ENCODE measurements at places on chromosomes 12 and 14.

DNA sequence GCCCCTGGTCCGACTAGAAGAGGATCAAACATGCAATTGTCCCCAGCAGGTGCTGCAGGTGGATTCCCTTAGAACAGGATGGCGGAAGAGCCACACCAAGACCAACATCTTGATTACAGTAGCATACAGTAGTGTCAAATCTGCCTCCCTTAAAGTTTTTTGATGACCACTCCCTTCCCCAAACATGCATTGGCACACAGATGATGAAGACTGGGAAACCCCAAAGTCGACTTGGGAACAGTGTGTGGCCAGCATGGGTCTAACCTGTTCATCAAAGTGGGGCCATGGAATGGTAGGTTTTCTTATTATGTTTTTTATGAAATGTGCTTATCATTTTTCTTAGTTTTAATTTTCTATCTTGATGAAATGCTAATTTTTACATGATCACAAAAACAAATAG is 8.8 kb downstream of the PLXNC1 start:
- DNase-seq, result no peak

DNA sequence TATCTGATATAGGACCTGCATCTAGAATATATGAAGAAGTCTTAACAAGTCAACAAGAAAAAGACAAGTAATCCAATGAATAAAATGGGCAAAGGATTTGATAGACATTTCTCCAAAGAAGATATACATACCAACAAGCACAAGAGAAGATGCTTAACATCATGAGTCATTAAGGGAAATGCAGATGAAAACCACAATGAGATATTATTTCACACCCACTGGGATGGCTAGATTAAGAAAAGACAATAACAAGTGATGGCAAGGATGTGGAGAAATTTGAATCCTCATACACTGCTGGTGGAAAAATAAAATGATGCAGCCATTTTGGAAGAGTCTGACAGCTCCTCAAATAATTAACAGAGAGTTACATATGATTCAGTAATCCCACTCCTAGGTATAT is 502.6 kb downstream of the FUT8 start:
- DNase-seq, result no peak

- DNase-seq, result no peak
These were observed 71.0 kb downstream of the SLC38A1 start for GRCh38 chr12:46197883-46198282.

- no peak for DNase-seq
These were observed 69.4 kb downstream of the ACSM4 start for GRCh38 chr12:7373226-7373625.

DNA sequence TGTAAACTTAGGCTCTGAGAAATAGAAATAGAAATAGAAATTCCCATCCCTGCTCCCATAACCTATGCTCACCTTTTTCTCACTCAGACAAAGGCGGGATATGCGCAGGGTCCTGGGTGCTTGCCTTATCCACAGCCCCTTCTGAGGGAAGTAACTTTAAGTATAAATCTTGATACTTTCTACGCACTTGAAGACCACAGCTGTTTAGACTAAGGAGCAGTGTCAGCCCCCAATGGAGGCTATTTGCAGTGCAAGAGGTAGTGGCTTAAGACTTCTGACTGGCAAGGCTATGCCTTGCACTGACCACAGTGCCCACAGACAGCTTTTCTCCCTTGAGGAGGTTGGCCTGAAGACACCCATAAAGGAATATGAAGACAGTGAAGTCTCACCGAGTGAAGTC is 35.2 kb downstream of the ASCL1 start:
- no peak for DNase-seq

DNA sequence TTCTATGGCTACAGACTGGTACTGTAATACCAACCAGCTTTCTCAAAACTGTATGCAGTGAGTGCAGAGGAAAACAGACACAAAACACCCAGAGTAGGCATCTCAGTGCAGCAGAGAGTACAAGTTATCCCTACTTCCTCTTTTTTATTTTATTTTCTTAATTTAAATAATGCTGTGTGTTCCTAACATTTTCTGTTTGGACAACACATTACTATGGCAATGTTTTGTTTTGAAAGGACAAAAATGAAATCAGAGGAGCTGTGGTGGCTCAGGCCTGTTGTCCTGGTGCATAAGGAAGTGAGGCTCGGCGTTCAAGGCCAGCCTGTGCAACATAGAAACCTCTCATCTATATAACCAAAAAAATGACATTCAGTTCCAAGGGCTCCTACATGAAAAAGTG is 33.7 kb upstream of the SELPLG start:
- no peak for DNase-seq
